ENCODE measurements at places on chromosomes 7 and 10.

- no peak for DNase-seq
Observed at GRCh38 chr7:13800694-13801448, 188.6 kb downstream of the ETV1 start.

GRCh38 chr7:151764056-151764920 is 112.6 kb downstream of the PRKAG2 start:
- no peak for DNase-seq

DNA sequence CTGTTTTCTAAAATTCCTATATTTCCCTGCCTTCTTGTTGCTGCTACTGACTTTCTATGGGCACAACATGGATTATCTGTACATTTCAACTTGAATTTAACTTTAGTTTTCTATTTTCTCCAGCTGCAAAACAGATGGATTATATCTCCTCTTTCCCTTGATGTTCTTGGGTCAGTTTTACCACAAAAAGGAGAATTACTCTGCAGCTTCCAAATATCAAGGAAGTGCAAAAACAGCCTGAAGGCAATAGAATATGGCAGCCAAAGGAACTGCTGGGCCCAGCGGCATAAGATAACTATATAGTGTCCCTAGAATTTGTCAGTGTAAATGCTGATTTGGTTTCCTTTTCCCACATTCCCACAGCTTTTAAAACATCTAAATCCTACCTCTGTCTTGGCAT is 29.1 kb downstream of the CPED1 start:
- DNase-seq = no peak

- DNase-seq = no peak
Observed at GRCh38 chr10:69428165-69428564, 11.4 kb upstream of the TACR2 start.

- peak; percentile 74 for DNase-seq
Observed at GRCh38 chr7:77696643-77697534, 630 bp downstream of the RSBN1L start.

- DNase-seq = no peak
Observed at GRCh38 chr7:47298636-47299035, 283.3 kb downstream of the TNS3 start.

DNA sequence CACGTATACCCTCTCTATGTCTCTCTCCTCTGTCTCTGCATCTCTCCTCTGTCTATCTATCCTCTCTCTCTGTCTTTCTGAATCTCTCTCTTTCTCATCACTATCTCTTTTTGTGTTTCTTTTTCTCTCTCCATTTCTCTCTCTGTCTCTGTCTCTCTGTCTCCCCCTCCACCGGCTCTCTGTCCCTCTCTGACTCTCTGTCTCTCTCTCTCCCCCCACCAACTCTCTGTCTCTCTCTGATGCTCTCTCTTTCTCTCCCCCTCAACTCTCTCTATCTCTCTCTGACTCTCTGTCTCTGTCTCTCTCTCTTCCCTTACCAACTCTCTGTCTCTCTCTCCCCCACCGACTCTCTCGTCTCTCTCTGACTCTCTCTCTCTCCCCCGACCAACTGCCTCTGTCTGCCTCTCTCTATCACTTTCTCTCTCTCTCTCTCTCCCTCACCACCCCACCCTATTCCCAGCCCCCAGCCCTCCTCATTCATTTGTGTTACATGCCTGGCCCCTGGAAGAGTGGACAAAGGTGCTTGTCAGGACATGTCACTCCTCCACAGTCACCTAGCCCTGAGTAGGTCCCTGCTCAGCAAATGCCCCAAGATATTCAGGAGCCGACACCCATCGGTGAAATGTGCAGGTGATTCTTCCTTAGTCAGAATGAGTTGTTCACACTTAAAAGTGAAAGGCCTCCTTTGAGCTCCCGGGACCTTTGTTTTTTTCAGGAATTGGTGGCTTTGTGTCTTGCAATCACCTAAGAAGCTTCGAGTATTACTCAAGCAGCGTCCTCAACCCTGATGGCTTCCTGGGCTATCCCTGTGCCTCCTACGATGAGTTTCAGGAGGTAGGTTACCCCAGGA is 13.6 kb downstream of the PNLIPRP2 start:
- DNase-seq = no peak

GRCh38 chr7:25802057-25802456 is 349.9 kb upstream of the NFE2L3 start:
- no peak for DNase-seq

DNA sequence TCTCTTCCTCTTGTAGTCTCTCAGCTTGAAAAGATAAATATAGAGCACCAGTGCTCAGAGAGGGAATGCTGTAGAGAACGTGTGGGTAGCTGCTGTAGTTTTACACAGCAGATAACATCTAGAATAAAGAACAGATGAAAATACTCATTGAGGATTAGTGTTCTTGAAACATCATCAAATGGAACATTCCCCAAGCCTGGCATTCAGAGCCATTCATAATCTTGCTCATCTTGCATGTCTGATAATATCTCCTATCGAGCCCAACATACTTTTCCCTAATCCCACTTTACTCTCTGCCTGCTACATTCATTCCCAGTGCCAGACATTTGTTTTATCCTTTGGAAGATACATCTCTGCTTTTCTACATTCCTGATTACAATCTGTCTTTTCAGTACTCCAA is 35.2 kb downstream of the MCU start:
- DNase-seq = no peak

DNA sequence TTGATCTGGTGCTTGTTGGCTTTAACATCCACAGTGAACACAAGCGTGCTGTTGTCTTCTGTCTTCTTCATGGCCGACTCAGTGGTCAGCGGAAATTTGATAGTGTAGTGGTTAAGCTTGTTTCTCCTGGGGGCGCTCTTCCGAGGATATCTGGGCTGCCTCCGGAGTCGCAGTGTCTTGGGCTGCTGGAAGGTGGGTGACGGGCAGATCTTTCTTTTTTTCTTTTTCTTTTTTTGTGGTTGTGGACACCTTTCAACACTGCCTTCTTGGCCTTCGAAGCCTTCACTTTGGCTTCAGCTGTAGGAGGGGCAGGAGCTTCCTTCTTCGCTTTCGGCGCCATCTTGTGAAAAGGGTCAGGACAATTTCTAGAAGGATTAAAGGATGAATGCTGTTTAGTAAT is 23.8 kb upstream of the RPA3 start:
- no peak for DNase-seq

DNA sequence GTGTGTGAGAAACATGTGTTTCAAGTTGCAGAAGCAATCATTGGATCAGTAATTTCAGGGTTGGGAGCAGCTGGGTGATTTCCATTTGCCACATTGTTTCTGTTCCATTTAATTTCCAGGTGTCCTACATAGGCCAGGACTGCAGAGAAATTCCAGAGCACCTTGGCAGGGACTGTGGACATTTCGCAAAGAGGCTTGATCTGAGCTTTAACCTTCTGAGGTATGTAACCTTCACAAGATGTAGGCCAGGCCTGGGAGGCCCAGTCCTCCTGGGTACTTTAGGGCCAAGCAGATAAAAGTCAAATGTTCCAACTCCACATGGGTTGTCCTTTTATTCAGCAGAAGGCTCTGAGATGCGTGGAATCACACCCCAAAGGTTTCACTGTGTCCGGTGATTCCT is 6.9 kb downstream of the LRMDA start:
- DNase-seq = no peak

GRCh38 chr10:70682920-70683600 is 10.8 kb downstream of the ADAMTS14 start:
- no peak for DNase-seq

- DNase-seq = no peak
Observed at GRCh38 chr10:130215931-130216231, 79.7 kb downstream of the GLRX3 start.

GRCh38 chr10:107689323-107689722 is 524.8 kb upstream of the SORCS1 start:
- no peak for DNase-seq

GRCh38 chr7:144991041-144991440 is 155.2 kb upstream of the TPK1 start:
- DNase-seq = no peak

GRCh38 chr10:31261511-31262311 is 57.3 kb upstream of the ZEB1 start:
- DNase-seq = no peak

DNA sequence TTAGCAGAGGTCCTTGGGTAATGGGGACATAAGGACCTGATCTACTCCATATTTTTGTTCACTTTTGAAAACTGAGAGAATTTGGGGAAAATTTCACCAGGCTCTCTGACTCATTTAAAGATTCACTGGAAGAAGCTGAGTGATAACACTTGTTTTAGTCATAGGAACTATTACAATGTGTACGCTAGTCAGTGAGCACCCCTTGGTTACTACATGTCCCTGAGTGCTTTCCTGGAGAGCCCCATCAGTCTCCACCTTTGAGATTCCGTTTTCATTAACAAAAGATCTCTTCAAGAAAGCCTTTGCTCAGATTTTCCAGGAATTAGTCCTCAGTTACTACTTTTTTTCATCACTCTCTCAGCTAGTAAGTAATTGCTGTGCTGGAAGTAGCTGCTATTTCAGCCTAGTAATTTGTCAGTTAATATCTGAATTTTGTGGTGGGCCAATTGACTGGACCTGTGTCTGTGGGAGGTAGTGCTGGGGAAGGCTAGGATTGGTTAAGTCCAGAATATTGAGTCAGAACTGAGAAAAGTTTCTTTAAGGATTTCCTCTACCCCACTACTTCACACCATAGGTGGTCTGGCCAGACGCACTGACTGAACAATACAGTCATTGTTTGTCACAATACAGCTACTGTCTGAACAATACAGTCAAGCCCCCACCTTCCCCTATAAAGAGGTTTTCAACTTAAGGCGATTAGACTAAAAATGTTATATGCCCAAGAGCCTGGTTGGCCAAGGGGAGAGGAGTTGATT is 235.0 kb downstream of the CCDC7 start:
- no peak for DNase-seq

DNA sequence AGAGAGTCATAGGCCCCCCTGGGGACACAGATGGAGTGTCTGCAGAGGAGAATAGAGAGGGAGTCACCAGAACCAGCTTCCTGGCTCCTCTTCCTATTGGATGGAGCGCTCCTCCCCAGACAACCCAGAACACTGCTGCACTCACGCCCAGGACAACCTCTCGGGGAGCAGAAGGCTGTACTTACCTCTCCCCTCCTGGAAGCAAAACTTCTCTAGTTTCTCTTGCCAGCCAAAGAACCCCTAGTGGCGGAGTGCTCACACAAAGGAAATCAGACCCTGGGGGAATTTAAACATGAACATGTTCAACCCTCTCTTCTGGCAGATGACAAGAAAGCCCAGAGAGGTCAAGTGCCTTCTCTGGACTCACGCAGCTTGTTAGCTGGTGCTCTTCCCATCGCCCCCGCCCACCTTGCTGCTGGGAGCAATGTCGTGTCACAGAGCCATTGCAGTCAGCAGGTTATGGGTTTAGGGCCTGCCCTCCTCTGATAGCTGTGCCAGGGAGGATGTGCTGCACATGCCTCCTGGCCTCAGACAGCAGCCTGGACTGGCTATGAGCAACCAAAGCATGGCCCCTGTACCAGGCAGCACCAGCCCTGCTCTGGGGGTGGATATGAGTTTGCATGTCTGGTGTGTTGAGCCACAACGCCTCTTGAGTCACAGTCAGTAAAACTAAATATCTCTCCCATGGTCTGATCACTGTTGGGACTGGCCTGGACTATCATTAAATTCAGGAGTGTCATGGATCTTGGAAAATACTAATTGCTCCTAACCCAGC is 84.4 kb downstream of the SLIT1 start:
- no peak for DNase-seq

Data from ascending aorta (tissue), 2 donors.